ENCODE measurements at places on chromosomes 13 and 19.

DNA sequence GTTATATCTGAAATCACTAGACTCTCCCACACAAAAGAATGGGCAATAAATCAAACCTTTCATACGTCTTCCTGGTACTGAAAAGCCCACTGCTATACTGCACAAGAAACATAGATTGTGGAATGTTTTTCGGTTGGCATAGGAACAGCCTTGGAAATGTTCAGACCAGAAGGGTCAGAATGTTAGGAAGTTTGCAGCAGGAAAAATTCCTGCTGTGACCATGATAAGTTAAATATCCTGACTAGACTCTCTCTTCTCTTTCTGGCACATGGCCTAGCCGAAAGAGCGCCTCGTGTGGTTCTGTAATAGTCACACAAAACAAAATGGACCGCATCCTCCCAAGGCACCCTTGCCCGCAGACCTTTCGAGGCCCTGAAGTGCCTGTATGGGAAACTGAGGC is 427.2 kb downstream of the COG6 start:
- no peak for DNase-seq

- DNase-seq = no peak
Measured at GRCh38 chr13:67069117-67069767, 160.9 kb downstream of the PCDH9 start.

DNA sequence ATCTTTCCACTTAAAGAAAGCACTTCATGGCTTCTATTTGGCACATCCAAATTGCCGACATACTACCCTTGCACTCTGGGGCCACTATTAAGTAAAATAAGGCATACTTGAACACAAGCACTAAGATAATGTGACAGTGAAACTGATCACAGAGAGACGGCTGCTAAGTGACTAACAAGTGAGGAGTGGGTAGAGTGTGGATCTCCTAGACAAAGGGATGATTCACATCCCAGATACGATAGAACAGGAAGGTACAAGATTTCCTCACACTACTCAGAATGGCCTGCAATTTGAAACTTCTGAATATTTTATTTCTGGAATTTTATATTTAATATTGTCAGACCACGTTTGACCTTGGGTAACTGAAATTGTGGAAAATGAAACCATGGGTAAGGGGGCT is 1721.8 kb upstream of the SPRY2 start:
- no peak for DNase-seq

DNA sequence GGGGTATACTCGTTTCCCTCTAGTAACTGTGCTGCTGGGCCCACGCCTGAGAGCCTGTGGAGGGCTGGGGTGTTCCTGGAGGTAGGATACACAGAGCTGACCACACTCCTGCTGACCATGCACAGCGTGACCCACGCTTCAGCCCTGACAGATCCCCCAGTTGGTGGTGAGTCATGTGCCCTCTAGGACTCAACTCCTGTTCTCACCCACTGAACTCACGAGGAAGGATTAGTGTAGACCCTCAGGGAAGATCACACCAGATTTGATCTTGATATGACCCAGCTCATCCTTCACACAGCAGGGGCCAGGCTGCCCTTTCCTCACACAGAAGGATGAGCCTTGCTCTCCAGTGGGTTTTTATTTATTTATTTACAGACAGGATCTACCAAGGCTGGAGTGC is 13.3 kb upstream of the ACP7 start:
- no peak for DNase-seq

- DNase-seq = no peak
Measured at GRCh38 chr13:77583581-77583980, 48.1 kb downstream of the SCEL start.

DNA sequence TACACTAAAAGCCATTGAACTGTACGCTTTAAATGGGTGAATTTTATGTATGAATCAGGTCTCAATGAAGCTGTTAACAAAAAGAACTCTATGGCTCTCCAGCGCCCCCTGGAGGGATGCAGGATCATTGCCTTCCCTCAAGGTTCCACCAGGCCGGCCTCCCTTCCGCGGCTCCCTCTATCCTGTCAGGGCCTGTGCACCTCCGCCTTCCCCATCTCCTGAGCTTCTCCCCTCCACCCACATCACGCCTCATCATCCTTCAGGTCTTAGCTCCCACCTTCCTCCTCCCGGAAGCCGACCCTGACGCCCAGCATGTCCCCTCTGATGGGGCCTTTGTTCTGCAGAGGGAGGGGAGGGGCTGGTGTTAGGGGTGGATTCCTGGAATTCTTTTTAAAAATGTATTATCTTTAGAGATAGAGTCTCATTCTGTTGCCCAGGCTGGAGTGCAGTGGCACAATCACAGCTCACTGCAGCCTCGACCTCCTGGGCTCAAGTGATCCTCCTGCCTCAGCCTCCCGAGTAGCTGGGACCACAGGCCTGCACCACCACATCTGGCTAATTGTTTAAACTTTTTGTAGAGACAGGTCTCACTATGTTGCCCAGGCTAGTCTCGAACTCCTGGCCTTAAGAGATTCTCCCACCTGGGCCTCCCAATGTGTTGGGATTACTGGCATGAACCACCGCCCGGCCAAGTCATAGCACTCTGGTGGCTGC is 27.7 kb downstream of the MEIS3 start:
- peak; percentile 63 for DNase-seq

DNA sequence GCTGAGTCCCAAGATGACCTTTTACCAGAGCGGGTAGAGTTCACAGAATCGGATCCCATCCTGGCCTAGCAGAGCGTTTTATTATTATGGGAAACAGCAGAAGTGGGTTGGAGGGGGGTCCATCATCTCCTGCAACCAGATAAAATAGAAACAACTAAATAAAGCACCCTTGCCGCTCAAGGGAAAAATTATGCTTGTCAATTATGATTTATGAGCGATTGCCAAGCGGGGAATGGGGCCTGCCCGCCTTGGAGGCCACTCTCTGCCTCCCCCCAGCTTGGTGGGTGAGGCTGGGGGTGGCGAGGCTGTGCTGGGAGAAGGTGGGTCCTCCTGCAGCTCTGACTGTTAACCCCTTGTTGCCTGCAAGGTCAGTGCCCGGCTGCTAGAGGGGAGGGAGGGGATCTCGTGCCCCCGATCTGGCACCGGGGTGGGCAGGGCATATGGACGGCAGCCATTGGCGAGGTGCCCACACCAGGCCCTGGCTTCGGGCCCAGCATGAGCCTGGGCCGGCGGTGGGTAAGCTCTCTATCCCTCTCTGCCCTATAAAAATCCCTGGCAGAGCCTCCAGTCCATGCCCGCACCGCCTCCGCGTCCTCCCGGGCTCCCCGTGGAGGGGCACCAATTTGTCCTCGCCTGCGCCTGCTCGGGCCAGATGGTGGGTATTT is 129.1 kb downstream of the URI1 start:
- no peak for DNase-seq

GRCh38 chr13:92221916-92222315 is 823.5 kb downstream of the GPC5 start:
- no peak for DNase-seq

DNA sequence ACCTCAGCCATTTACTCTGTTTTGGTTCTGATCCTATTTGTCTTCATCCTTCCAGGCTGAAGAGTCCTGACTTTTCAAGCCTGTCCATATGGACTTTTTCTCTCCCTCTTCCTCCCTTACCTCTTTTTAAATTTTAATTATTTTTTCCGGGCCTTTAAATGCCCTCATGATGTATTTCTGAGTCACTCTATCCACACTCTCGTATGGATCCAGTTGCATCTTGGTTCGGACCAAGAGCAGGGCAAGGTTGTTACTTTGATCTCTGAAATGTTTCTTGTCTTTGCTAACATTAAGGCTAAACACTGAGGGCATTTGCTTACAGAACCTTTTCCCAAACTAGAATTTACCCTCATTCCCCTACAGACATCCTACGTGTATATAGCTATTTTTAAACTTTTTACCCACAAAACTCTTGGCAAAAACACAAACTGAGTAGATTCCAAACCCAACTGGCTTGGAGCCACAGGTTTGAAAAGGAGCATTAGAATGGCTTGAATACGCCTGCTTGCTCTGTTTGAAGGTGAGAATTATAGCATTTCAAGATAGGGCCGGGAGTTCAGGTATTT is 47.4 kb upstream of the SERPINE3 start:
- DNase-seq = peak; percentile 69

- DNase-seq = no peak
Measured at GRCh38 chr13:20422362-20422761, 103.3 kb downstream of the CRYL1 start.

GRCh38 chr19:18756896-18757295 is 34.2 kb downstream of the COMP start:
- DNase-seq = no peak

GRCh38 chr19:55095260-55096060 is 19.8 kb downstream of the EPS8L1 start:
- DNase-seq = no peak

GRCh38 chr13:35767256-35767976 is 290.9 kb upstream of the MAB21L1 start:
- no peak for DNase-seq

- no peak for DNase-seq
Measured at GRCh38 chr19:36112678-36113077, 1.7 kb downstream of the OVOL3 start.

DNA sequence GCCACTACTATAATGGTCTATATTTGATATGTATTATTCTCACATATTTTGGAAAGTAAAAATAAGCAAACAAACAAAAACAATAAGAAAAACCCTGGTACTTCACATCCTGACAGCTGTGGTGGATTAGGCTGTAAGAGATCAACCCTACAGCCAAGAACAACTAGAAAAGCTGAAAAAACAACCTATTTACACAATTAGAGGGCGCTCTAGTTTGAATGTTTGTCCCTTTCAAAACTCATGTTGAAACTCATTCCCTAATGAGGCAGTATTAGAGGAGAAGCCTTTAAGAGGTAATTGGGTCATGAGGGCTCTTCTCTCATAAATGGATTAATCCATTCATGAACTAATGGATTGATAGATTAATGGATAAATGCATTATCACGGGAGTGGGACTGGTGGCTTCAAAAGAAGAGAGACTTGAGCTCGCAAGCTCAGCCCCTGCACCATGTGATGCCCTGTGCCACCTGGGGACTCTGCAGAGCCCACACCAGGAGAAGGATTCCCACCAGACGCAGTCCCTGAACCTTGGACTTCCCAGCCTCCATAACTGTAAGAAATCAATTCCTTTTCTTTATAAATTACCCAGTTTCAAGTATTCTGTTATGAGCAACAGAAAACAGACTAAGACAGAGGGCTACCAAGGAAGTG is 733.9 kb upstream of the ARGLU1 start:
- DNase-seq = no peak

- no peak for DNase-seq
Measured at GRCh38 chr19:28065026-28065425, 1147.9 kb downstream of the UQCRFS1 start.

DNA sequence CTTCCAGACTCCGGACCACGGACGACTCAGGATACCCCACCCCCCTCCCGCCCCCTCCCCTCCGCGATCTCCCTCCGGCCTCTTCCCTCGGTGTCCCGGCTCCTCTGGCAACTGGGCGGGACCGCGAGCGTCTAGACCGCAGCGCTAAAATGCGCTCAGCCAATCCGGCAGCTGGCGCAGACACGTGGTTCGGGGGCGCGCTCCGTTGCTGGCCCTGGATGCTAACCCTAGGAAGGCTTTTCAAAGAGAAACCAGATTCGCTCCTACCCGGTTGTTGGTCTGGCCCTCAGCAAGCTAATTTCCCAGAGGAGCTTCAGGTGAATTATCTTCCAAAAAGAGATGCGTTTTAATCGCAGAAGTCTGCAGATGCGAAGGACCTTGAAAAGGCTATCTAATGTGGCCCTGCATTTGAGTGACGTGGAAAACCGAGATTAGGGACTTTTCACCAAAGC is at the start of gene DZIP1:
Gene DZIP1, minus strand, starts transcription at position 106 of the 452 bp plus-strand sequence. CDS start 2,677 bp downstream, outside the sequence.
- peak; percentile 88 for DNase-seq

- DNase-seq = no peak
Measured at GRCh38 chr13:46830405-46831005, 33.5 kb upstream of the ESD start.

DNA sequence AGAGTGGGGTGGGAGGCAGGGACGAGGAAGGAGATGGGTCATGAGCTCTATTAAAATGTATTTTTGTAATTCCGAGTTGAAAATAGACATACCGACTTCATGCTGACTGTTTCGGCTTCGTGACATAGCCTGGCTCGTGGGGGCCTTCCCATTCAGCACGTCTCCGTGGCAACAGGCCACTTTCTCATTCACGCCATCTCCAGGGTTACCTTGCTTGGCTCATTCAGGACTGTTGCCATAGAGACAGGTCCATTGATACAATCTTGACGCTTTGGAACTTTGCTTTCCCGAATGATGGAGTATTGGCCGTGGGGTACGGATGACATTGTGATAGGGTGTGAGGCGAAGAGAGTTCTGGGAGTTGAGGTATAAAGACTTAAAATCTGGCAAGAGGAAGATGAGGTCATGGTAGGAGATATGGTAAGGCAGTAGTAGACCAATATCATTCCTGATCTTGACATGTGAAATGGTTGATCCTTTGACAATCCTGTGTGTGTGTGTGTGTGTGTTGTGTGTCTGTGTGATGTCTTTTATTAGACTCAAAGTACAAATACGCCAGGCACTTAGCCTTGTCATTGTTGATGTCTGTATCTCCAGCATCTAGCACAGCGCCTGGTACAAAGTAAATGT is 97.3 kb downstream of the CACNA1A start:
- no peak for DNase-seq

GRCh38 chr19:10582091-10582490 is 5.0 kb downstream of the AP1M2 start:
- no peak for DNase-seq

GRCh38 chr13:23730251-23730650 is 158.9 kb downstream of the MIPEP start:
- DNase-seq = no peak

- no peak for DNase-seq
Measured at GRCh38 chr13:40609972-40610726, 56.3 kb downstream of the FOXO1 start.

GRCh38 chr13:101514695-101515275 is 62.3 kb downstream of the ITGBL1 start:
- DNase-seq = peak; percentile 64

DNA sequence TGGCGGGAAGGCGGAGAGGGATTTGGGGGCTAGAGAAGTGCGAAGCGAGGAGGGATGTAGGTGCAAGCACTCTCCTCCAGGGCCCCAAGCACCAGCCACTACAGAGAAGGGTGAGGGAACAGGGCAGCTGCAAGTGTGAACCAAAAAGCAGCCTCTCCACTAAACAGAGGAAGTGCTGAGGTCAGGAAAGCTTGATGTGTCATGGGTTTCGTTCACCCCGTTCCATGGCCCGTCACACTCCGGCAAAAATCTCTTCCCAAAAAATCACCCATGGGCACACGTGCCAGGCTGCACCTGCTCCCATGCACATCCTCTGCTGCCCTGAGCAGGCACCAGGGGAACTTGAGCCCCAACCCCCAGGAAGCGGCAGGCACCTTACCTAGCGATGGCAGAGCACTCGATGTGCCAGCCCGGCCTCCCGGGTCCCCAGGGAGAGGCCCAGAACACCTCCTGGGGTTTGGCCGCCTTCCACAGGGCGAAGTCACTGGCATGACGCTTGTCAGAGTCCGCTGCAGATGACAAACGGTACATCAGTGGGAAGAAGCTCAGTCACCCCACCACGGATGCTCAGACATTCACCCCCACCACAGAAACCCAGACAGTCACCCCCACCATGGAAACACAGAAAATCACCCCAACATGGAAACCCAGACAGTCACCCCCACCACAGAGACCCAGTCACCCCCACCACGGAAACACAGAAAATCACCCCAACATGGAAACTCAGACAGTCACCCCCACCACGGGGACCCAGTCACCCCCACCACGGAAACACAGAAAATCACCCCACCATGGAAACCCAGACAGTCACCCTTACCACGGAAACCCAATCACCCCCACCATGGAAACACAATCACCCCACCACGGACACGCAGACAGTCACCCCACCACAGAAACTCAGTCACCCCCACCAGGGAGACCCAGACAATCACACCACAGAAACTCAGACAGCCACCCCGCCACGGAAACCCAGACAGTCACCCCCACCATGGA is 29.0 kb downstream of the CARS2 start:
- DNase-seq = no peak

GRCh38 chr13:110554946-110555345 is 6.6 kb downstream of the RAB20 start:
- no peak for DNase-seq

Measured in fibroblast of skin of right biceps (primary cell).